ENCODE measurements at places on chromosomes 16 and 17. TPM values are rescaled to one million over a fixed set of nuclear protein-coding genes. Genes with fewer than 3 reads are reported as not detected.

The TBC1D3 gene
- polyA plus RNA-seq: not detected

DNA sequence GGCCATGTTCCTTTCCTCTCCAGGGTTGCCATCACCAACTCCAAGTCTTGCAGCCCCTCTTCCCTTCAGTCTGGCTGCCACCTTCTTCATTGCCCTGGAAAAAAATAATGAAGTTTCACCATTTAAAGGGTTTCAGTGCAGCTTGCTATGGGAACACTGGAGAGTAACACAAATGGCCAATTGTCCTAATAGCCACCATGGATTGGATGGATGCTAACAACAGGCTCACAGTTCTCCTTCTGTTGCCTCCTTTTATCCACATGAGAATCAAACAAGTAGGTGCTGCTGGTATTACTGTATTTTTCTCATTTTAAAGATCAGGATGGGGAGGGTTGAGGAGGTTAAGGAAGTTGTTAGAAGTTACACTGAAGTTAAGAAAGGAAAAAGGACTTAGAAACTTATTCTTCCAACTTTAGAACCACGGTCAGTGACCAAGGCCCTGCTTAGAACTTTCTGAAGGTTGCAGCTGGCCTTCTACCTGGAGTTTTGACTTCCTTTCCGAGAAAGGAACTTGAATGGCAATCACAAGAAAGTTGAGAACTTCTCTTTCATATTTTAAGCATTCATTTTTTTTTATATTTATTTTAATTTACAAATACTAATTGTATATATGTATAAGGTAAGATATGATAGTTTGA, 198.0 kb upstream of the MAF start:
- DNase-seq: no peak

DNA sequence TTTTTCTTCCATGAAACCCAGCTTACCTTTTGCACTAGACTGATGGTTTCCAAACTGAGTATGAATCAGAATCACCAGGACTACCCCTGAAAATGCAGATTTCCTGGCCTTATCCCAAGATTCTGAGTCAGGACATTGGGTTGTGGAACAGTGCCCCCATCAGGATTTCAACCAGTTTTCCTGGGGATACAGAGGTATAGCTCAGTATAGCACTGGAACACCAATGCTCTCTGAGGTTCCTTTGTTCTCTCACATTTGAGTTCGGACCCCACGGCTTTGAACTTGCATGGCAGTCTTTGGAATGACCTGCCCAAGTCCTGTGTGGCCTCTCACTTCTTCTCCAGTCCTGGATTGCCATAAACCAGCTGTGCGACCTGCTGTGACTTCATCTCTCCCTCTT, 12.8 kb upstream of the CCL8 start:
- no peak for DNase-seq

The SDR42E2 gene
- polyA plus RNA-seq: 0.22 TPM

DNA sequence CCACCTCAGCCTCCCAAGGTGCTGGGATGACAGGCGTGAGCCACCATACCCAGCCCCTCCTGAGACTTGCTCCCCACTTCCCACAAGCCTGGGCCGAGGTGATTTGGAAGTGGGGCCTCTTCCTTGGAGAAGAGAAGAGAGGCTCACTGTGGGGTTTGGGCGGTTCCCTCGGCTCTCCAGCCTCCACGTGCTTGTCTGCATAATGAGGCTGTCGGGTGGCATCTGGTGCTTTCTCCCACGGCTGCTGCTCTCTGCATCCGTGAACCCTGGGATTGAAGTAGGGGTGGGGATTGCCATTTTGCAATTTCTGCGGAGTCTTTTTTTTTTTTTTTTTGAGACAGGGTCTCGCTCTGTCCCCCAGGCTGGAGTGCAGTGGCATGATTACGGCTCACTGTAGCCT, 101.4 kb downstream of the RAP1GAP2 start:
- no peak for DNase-seq

GRCh38 chr17:60615108-60615507, 15.1 kb downstream of the PPM1D start:
- no peak for DNase-seq

DNA sequence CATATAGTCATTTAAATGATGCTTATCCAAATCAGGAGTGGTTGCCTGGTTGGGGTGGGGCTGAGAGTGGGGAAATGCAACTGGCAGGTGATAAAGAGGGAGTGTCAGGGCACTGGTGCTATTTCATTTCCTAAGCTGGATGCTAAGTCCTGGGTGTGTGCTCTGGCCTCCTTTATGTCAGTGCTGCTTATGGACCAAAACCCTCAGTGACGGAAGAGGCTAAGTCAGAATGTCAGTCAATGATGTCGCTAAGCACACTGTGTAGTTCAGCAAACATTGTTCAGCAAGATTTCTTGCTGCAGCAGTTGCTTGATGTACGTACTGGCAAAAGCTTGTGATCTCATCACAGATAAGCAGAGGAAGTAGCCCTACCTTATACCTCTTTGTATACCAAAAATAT, 16.4 kb upstream of the FLCN start:
- no peak for DNase-seq

DNA sequence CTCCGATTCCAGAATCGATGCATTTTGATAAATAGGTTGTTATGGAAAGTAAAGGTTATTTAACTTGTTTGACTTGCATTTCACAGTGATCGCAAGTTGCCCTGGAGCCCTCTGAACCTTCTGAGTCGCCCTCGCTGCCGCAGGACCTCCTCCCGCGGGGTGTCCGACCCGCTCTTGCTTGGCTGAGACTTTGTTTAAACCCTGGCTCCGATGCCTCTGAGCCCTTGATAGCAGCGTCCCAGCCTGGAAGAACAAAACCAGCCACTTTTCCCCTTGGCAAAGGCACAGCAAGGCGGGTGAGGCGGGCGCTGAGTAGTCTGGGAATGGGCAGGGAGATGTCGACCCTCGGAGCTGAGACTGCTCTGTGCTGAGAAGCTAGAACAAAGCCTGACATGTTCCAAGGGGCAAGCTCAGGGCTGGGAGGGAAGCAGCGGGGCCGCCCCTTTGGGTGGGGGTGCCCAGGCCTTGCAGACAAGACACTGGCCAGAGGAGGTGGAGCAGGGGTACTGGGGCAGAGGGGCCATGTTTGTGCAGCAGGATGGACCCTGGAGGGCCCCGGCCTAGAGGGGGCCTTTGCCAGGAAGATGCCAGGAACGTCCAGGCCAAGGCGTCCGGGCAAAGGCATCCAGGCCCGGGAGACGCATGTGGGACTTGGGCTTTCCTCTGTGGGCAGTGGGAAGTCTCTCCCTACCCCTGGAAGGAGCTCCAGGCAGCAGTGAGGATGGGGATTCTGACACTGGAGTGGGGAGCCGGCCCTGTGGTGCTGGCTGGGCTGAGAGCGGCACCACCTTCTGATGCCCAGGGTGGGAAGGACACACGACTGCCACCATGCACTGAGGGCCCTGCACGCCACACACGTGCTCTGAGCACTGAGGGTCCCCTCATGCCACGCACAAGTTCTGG, 30.3 kb upstream of the CDH15 start:
- no peak for DNase-seq

The KCNJ16 gene
- 180 TPM for polyA plus RNA-seq

The NRN1L gene
- polyA plus RNA-seq: not detected

DNA sequence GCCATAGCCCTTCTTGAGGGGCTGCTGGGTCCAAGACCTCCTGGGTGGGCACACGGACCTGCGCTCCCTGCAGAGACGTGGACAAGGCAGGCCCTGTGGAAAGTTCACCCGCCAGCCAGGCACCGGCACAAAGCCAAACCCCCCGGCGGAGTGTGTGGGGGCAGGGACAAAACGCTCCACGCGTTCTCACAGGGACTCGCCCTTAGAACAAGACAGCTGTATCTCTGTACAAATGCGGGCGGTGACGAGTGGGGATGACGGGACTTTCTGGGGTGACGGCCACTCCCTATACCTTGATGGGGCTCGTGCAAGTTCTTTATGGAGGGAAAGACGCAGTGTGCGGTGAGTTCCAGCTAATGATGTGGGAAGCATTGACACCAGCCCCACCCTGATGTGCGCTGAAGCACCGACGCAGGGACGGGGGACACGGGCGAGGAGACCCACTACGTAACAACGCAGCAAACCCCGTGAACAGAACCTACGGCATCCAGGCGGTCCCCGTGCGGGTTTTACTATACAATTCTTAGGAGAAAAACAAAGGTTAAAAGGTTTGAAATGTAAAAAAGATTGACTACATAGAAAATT, 49.4 kb downstream of the LMF1 start:
- no peak for DNase-seq

DNA sequence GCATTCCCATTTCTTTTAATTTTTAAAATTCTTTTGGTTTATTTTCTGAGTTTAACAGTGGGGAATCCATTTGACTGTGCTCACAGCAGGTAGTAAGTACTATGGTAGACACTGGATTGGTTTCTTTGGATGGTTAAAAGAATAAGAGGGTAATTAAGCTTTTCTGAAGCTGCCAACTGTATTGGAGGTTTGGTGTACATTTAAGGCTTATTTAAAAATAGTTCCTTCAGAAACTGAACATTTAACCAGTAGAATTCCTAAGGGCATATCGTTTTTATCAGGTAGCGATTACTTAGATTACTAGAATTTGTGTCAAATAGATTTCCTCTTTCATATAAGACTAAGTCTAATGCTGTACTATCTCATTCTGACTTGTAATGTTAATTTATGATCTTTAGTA, 162.4 kb downstream of the PPM1E start:
- no peak for DNase-seq

The TMEM204 gene
- polyA plus RNA-seq: 15.7 TPM

The CLEC18A gene
- 78.3 TPM for polyA plus RNA-seq

DNA sequence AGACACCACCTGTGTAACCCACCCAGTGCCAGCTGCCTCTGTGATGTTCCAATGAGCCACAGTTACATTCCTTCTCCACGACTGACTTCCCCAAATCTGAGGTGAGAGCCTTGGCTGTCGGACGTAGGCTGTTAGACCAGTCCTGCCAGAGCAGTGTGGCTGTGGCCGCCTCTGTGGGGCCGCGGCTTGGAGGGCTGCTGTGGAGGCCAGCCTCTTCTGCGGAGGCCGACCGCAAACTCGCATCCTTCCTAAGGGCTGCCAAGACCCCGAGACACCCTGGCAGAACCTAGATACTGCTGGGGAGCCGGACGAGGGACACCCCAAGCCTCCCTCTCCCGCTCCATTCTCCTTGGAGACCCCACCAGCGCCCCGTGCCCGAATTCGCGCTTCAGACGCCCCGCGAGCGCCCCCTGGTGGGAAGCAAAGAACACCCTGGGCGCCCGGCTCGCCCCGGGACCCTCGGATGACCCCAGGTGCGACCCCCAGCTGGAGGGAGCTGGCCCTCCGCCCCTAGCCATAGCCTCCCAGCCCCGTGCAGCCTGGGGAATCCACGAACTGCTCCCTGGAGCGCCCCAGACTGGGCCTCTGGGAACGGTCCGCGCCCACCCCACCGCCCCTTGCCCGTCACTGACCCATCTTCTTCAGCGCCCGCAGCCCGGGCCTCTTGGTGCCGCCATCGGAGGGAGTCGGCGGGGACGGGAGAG, 547 bp downstream of the PLCD3 start:
- no peak for DNase-seq
